T-helper 17 cell (primary cell): ENCODE measurements at places on chromosomes 1 and 21. TPM values are rescaled to one million over a fixed set of nuclear protein-coding genes. Genes with fewer than 3 reads are reported as not detected.

Gene SLC27A3
- 7.4 TPM for total RNA-seq

GRCh38 chr1:202701200-202701599, 9.1 kb downstream of the SYT2 start:
- DNase-seq, result no peak
- peaks cover 6% of the 10 kb centered on the region for H3K4me1 ChIP-seq
- H3K27ac ChIP-seq, result no peak overlapping the region
- H3K36me3 ChIP-seq, result peaks cover 6% of the 10 kb centered on the region
- no peak overlapping the region for H3K4me3 ChIP-seq

Gene UBE2U
- not detected for total RNA-seq

GRCh38 chr21:39612233-39613040, at the start of gene B3GALT5:
B3GALT5 (plus strand) TSS chr21:39612940; CDS start chr21:39660560, 47,620 bp downstream.
- H3K36me3 ChIP-seq, result no peaks in the 10 kb centered on the region
- peaks cover 4% of the 10 kb centered on the region for H3K4me1 ChIP-seq
- H3K27me3 ChIP-seq, result peaks cover 29% of the 10 kb centered on the region
- no peak for DNase-seq
- no peak within 1 kb of the TSS for H3K27ac ChIP-seq

DNA sequence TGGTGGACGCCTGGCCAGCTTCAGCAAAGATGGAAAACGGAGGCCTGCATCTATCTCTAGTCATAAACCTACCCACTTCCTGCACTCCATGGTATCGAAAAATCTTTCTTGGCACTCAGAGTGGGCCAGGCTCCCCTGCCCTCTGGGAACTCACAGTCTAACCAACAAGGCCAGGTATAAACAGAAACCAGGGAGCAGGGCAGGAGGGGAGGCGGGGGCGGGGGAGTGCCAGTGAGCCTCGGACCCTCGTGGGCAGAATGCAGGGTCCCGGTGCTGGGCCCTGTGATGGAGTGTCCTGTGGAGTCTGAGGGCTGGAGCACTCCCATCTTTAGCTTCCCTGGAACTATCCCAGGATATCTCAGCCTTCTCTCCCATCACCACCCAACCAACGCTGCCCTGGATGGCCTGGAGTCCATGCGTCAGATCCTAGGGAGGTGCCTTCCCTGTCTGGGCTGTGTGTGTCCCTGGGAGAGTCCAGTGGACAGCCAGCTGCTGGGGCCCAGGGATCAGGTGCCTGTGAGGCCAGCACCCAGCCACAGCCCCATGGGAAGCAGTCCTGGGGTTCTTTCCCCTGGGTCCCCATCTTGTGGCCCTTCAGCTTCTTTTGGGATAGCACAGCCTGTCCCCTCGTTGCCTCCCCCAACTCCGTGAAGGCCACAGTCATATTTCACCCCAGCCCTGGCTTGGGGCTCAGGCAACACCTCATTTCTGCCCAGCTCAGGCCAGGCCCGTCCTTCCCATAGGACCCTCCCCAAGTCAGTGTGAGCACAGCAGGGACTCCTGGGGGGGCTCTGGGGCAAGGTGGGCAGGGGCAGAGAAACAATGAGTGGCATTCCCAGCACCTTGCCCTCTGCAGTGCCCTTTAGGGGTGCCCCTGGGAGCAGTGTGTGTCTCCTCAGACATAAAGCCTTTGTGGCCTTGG, 1.1 kb upstream of the EPS8L3 start:
- no peak overlapping the region for H3K4me3 ChIP-seq
- peaks cover 5% of the 10 kb centered on the region for H3K36me3 ChIP-seq
- DNase-seq, result no peak
- peaks cover 2% of the 10 kb centered on the region for H3K4me1 ChIP-seq

DNA sequence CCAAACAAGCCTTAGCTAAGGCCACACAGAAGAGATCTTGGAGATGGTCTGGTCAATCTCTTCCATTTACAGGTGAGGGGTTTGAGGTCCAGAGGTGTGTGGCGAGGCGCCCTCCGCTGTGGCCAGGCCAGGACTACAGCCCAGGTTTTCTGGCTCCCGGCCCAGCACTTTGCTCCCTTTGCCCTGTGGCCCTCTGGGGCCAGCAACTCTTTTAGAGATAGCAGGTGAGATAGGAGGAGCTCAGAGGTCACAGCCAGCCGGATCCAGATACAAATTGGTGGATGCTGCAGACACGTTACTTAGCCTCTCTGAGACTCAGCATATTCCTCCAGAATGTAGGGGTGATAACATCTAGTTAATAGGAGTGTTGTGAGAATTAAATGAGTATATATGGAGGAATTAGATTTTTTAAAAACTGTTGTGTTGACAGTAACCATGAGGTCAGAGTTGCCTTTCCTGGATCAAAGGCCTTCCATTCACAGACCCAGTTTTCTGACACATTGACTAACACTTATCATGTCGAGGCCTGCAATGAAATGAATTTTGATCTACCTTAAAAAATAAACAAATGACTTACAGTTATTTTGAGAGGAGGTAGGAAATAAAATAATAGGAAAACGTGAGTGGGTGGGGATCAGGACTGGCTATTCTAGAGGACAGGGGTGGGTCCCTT, 16.6 kb downstream of the TEX35 start:
- peaks cover 7% of the 10 kb centered on the region for H3K36me3 ChIP-seq
- H3K4me3 ChIP-seq, result no peak overlapping the region
- peaks cover 27% of the 10 kb centered on the region for H3K27me3 ChIP-seq
- peaks cover 3% of the 10 kb centered on the region for H3K4me1 ChIP-seq
